ENCODE measurements at places on chromosomes 3 and 15.

DNA sequence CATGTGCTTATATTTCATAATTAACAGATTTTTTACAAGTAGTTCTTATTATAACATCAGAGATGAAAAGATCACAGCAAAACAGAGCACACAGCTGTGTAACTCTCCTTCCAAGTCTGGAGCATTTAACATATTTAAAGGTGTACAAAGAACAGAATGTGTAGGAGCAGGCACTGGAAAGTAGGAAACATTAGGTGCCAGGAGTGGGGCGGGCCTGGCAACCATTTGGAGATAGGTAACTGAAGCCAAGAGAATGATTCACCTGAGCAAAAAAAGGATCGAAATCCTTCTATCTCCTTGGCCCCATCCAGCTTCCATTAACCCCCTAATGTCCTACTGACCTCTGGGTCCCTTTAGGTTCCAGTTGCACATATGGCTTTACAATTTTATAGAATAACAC is 2.3 kb upstream of the MYH15 start:
- DNase-seq = no peak

- no peak for DNase-seq
Measured at GRCh38 chr3:66441129-66441528, 59.7 kb downstream of the LRIG1 start.

DNA sequence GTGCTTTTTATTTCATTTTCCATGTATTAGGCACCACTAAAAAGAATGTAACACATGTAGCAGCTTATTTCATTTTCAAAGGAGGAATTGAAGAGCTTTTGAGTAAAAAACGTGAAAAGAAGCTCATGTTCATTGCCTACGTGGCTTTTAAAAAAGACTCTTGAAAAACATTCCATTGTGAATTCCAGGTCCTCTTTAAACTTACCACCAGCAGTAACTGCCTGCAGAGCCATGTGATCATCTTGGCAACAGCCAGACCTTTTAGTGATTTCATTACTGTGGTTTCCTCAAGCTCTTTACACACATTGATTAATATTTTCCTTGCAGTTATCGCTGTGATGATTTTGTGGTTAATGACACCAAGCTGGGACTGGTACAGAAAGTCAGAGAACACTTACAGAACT is 43.8 kb upstream of the FBXL22 start:
- DNase-seq = no peak

DNA sequence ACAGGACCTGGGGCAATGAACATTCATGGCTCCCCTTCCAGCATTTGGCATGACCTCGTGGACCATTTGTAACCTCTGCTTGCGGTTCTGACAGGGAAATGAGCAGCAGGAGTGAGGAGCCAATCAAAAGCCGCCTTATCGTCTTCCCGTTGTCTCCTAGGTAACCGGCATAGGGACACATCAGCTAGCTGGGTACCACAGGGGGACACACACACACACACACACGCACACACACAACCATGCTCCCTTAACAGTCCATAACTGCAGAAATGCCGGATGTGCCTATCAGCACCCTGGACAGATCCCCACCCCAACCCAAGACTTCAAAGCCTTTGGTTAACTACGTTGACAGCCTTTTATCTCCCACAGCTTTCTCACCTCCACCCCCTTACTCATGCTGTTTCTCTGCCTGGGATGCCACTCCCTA is 53.4 kb upstream of the CCDC174 start:
- DNase-seq = peak; percentile 41

DNA sequence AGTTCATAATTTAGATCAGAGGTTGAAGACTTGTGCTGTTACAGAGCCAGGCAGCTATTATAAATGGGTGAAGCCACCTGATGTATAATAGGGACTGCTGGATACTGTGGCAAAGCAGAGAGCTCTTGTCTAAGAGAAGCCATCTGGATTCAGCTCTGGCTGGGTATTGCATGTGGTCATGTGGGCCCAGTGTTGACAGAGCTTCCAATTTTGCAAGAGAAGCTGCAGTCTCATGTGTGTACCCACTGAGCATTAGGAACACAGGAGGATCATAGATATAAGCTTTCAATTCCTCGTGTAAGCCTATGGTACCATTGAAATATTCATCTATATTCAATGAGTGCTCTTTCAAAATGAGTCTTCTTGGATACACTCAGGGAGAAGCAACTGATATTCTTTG is 303.9 kb upstream of the SLCO3A1 start:
- DNase-seq = no peak

GRCh38 chr3:55074796-55075195 is 146.9 kb upstream of the LRTM1 start:
- DNase-seq = no peak

- no peak for DNase-seq
Measured at GRCh38 chr3:188006726-188007393, 147.1 kb upstream of the LPP start.

DNA sequence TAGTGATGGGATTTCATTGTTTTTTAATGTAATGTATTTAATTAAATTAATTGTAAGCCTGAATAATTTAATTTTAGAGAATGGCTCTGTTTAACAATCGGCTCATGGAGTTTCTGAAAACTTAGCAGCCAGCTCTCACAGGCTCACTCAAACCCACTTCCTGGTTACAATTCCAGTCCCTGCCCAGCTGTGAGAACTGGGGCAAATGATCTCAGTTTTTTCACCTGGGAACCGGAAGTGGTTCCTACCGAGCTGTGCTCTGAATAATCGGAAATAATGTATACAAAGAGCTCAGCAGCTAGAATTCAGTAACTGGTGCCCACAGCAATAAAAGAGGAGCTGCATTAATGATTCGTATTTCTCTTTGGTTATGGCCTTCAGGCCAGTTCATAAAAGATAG is 244.3 kb upstream of the MCTP2 start:
- DNase-seq = no peak

DNA sequence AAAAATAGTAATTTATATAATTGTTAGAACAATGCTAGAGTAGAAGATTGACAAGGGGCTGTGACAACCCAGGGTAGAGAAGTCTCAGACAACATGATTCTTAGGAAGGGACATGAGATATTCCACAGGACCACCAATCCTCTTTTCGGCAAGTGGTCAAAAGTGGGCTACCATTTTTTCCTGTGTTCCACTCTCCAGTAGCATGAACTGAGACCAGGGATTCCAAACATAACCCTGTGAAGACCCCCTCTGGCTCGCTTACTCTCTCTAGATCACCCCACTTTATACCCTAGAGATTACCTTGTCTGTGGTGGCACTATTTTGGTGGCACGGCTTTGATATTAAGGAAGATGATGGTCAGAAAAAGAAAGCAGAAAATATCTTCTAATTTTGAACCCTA is 960 bp downstream of the GCSAM start:
- no peak for DNase-seq

DNA sequence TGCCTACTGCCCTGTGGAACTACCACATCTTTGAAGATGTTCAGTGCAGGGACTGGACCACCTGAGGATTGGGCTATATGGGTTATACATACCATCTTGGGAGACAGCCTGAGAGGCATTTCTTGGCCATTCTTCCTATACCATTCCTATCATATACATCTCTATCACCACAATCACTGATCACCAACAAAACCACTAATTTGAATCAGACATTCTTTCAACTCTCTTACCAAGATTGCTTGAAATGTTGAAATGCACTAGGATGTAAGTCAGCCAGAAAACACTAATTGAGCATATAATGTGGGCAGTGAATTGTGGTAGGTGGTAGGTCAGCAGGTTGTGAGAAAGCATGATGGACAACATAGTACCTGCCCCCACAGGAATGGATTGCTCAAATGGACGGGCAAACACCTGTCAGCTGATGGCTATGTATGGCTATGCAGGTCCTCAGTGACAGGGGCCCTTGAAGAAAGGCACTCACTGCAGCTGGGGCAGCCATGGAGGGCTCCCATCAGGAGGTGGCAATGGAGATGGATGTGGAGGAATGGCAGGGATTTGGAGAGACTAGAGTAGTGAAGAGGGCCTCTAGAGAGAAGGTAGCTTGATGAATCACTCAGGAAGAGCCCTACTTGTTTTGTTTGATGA is 49.1 kb downstream of the AMOTL2 start:
- no peak for DNase-seq

GRCh38 chr3:101690972-101691371 is 4.5 kb upstream of the RPL24 start:
- no peak for DNase-seq

DNA sequence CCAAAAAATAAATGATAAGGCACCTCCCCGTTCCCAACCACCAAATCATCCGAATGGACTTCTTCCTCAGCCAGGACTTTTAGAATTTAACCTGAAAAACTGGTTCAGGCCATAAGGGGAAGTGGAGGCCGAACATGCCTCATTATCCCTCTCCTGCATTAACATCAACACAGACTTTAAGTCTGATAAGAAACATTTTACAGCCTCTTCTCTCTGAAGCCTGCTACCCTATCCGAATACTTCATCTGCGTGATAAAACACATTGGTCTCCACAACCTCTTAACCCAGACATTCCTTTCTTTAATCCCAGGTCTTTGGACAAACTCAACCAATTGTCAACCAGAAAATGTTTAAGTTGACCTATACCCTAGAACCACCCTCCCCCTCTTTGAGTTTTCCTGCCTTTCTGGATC is 850 bp upstream of the SLC41A3 start:
- no peak for DNase-seq

DNA sequence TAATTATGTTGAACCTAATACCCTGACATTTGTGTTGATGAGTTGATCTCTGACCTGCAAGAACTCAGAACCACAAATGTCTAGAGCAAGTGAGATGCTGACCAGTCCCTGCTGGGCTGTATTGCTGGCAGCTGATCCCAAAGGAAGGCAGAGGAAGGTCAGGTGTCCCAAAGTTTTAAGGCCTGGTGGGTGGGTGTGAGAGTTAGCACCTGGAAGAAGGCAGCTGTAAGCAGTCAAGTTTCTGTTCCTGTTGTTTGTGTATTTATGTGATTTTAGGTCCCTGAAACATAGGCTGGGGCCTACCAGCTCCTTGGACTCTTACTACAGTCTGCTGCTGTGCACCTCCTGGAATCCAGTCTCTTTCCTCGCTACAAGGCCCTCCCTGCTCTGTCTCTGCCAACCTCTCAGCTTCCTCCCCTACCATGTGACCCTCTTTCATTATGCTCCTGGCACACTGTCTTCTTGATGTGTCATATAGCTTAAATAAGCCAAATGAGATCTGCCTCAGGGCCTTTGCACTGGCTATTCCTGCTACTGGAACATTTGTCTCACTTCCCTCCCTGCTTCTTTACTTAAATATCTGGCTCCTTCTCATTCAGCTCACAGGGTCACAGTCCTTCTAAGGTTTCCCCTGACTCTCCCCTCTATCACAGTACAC is 31.0 kb upstream of the ATOSA start:
- DNase-seq = no peak

DNA sequence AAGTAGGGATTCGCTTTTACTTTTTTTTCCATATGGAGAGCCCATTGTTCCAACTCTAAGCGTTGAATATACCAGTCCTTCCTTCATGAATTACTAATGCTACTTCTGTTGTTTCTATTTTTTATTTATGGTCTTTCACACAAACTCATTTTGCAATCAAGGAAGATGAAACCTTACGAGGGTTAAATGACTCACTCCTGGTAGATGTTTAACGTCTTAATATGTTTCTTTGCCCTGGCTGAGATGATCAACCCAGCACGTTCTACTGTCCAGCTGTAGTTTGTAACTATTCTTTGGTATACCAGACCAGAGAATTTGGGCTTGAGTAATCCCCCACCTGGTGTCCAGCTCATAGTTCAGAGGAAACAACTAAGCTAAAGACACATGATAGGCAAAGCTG is 23.1 kb downstream of the CDCP1 start:
- no peak for DNase-seq

GRCh38 chr3:24722087-24722486 is 227.4 kb upstream of the THRB start:
- DNase-seq = no peak

DNA sequence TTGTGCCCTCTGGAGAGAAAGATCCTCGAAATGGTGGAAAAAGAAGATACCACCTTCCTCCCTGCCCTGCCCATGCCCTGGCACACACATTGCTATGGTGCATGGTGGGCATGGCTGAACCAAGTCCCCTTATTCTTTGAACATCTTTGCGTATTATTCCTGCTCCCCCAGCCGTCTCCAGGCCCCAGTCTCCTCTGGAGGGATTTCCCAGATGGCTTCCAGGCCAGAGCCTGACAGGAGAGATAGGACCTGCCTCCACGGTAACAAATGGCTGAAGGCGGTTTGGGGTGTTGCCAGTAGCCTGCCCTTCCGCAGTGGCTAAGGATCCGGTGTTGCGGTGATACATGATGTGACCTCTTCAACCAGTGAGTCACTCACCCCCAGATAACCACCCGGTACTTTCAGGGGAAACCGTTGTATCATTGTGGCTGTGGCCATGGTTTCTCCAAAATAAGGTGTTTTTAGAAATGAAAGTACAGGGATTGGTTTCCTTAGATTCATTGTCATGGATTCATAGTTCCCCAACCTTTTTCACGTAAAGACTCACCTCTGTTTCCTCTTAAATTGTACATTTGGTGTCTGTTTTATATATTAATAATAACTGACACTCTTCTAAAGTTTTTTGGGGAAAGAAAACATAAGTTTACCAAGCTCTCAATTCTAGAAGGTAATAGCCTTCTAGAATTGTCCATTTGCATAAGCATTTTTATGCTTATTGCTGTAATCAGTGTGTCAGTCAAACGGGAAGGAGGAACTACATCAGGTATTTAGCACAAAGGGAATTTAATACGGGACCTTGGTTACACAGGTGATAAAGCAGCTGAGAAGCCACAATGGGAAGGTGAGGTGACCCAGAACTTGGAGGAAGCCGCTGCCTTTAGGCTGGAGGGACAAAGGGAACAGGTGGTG is 25.9 kb downstream of the SMAD3 start:
- no peak for DNase-seq

DNA sequence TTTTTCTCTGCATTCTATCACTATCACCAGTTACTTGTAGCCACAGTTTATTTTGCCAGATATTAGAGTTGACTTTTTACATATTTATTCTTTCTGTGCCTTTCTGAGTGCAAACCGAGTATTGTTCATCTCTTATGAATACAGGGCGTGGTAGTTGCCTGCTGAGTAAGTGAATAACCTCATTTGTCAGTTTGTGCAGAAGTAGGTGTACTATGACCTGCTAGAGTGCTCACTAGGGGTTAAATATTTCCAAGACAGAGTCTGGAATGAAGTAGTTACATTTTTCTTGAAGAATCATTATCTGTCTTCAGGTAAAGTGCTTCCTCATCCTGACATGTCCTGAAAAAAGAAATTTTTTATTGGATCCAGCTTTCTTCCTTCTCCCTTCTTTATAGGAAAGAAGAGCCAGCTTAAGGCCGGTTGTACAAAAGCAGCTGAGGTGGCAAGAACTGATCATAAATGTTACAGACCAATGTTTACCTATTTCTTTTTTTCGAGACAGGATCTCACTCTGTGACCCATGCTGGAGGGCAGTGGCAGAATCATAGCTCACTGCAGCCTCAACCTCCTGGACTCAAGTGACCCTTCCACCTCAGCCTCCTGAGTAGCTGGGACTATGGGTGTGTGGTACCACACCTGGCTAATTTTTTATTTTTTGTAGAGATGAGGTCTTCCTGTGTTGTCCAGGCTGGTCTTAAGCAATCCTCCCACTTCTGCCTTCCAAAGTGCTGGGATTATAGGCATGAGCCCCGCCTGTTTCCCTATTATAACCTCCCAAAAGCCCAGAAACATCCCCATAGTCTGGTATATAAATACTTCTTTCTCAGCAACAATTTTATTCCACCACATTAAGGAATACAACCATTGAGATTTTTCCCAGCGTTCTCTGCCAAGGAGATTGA is 182.5 kb downstream of the TPRG1 start:
- no peak for DNase-seq

- DNase-seq = peak; percentile 55
Measured at GRCh38 chr3:115623044-115623868, at the start of gene GAP43. GAP43 (plus strand) TSS chr3:115623510; CDS start chr3:115623690, 180 bp downstream.

Data from iPS DF 6.9 (cell line).